Fibroblast of skin of right quadriceps (primary cell): ENCODE measurements at places on chromosomes 12 and 14.

- no peak for DNase-seq
Measured at GRCh38 chr14:67933266-67933665, 113.7 kb downstream of the RAD51B start.

DNA sequence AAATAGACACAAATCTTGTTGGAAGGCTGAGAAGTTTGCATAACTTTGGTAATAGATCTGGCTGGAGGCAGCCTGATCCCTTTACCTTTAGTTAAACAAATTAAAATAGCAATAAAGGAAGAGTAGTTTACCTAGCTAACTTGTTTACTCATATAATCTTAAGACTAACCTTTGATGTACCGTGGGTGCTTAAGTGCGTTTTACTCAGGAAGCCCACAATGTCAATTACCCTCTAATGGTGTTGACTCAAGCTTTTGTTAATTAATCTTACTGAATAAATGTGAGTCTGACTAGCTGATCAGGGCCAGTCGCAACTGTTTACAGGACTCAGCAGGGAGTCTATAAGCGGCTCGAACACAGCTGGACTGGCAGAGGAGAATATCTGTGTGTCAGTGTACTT, 51.5 kb downstream of the FAR2 start:
- no peak for DNase-seq

DNA sequence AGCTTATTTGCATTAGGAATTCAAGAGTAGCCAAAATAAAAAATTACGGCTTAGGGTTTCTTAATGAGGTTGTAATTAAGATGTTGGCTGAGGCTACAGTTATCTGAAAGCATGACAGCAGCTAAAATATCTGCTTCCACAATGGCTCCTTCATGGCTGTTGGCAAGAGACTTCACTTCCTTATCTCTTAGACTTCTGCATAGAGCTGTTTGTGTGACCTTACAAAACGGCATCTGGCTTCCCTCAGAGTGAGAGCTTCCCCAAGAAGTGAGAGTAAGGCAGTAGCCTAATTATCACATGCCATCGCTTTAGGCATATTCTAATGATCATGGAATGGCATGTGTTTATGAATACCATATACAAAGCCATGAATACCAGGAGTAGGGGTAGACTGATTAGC, 57.6 kb downstream of the CCDC59 start:
- DNase-seq = no peak

- DNase-seq = peak; percentile 44
Measured at GRCh38 chr14:71235875-71236274, 328.6 kb downstream of the PCNX1 start.

DNA sequence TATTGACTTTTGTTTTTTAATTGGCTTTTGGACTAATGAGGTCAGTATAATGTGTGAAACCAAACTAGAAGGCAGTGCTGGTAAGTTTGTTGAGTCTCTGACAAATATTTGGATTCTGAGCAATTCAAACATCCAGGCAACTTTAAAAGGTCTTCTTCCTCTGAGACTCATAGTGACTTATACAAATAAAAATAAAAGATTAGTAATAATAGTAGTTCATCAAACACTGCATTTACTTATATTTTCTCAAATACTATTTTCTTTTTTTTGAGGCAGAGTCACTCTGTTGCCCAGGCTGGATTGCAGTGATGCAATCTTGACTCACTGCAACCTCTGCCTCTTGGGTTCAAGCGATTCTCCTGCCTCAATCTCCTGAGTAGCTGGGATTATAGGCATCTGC, 337.9 kb downstream of the DAD1 start:
- no peak for DNase-seq

DNA sequence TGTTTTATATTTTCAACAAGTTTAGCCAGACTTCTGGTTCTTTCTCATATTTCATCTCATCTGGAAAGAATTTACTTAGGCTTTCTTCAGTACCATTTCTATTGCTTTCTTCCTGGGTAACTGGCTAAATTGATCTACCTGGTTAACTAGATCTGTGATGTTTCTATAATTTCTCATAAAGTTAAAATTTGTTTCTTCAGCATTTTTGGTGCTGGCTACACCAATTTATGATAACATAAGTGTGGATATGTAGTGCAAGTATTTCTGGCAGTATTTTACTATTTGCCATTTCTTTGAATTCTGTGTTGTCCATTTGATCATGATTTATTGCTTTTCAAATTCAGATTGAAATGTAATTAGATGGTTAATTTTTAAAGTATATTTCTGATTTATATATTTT, 25.9 kb downstream of the ARHGAP5 start:
- no peak for DNase-seq

DNA sequence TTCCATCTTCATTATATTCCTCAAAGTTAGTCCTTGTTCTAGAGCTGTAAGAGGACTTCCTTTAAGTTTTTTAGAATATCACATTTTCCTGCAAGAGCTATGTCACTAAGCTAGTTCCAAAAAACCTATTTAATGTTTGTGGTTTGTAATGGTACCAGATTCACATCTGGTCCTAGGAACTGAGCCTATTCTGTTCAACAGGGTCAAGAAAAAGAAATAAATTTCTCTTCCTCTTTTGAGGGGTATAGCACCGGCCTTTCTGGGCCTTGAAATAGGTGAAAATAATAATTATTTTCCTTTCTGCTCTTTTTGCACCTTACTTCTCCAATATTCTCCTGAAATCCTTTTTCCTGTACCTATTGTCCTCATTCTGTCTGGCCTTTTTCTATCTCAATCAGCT, 3.6 kb upstream of the STXBP6 start:
- no peak for DNase-seq

- DNase-seq = no peak
Measured at GRCh38 chr14:100348253-100348729, 25.2 kb downstream of the SLC25A47 start.

GRCh38 chr12:95257541-95257940, 39.9 kb downstream of the VEZT start:
- DNase-seq = no peak

DNA sequence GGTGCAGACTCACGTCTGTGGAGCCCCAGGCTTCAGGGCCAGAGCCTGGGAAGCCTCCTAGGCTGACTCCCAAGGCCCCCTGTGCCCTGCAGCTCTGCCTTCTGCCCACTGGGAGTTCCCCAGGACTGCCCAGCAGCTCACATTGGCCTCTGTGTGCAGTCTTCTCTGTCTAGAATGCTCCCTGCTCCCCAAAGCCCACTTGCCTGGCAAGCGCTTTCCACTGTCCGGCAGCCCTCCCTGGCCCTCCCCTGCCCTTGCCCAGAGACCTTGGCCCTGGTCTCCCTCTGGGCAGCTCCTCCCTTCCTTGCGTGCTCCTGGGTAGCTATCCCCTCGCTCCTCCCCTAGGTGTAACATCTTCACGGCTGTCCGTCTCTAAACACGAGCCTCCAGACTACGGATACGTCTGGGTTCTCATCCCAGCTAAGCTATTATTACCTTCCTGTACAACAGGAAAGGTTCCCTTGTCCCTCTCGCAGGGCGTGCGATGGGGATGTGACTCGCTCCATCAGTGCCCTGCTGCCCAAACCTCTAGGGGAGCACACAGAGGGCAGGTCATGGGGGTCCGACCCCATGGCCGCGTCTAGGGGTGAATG, 325.5 kb upstream of the RTL1 start:
- no peak for DNase-seq

DNA sequence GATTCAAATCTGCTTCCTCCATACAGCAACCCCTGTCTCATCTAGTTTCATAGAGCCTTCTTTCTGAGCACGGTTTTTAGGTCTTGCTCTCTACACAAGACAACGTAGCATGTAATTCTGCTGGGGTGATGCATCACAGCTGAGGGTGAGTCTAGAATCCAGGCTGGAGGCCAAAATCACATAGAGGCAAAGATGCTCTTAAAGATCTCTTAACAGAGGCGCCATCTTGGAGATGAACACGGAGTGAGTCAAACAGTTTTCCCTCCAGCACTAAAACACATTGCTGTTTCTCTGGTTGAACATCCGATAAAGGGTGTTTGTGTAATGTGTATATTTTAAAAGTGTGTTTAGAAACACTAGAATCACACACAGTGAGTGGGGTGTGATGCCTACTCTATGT, 78.9 kb downstream of the NOS1 start:
- no peak for DNase-seq

DNA sequence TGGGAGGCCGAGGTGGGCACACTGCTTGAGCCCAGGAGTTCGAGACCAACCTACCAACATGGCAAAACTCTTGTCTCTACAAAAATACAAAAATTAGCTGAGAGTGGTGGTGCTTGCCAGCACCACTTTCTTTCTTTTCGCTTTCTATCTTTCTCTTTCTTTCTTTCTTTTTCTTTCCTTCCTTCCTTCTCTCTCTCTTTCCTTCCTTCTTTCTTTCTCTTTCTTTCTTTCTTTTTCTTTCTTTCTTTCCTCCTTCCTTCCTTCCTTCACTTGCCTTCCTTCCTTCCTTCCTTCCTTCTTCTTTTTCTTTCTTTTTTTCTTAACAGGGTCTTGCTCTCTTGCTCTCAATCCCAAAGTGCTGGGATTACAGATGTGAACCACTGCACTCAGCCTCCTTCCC, 66.8 kb downstream of the HSD17B6 start:
- no peak for DNase-seq

GRCh38 chr12:107503887-107504885, 181.4 kb upstream of the PWP1 start:
- DNase-seq = no peak

- no peak for DNase-seq
Measured at GRCh38 chr14:66074537-66074936, 411.6 kb upstream of the CCDC196 start.

GRCh38 chr14:89755816-89756215, 198.7 kb downstream of the EFCAB11 start:
- DNase-seq = no peak

DNA sequence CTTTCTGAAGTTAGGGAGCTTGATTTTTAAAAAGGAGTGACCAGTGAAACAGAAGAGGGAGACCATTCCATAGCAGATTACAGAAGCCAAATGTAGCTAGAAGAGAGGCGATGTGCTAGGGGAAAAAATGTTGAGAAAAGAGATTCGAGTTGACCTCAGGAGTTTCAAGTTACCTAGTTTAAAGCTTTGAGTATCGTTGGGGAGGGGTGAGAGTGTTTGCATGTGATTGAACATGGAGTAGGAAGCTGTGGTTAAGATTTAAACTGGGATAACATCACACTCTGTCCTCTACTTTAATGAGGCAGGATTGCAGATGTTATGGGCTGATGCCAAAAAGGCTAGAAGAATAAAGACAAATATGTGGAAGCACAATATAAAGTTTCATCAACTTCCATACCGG, 3.7 kb downstream of the LETMD1 start:
- no peak for DNase-seq

DNA sequence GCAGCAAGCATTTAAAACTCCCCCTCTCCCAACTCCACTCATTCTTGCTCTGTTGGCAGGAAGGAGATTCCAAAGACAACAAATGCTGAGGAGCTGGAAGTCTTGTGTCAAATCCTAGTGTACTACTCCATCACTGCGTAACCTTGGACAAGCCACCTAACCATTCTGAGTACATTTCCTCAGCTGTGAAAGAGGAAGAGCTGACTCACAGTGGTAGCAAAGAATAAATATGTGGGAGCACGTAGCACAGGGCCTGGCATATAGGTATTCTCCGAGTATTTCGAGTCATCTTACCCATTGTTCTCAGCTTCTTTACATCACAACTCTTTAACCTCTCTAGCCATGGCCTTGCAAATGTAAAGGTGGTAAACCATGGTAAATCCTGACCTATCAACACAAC, 28.7 kb downstream of the EGLN3 start:
- DNase-seq = no peak

GRCh38 chr14:24630872-24631477, 3.0 kb downstream of the GZMB start:
- DNase-seq = peak; percentile 22

- no peak for DNase-seq
Measured at GRCh38 chr14:20935303-20935984, 19.8 kb upstream of the RNASE2 start.

DNA sequence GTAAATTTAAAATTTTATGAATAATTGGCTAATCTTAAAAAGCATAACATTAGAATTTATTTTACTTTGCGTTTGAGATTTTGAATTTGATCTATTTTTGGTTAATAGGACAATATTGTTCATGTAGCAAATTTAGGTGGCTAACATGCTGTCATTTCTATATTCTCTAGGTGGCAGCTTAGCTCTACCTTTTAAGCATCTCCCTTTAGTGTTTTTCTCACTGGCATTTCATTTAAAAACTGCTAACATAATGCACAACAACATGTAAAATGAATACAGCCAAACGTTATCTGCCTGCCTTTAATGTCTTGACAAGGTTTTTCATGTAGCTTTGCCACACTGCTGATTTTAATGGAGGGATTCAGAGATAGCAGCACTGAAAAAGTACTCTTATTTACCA, 272.4 kb upstream of the FBXO33 start:
- DNase-seq = no peak

DNA sequence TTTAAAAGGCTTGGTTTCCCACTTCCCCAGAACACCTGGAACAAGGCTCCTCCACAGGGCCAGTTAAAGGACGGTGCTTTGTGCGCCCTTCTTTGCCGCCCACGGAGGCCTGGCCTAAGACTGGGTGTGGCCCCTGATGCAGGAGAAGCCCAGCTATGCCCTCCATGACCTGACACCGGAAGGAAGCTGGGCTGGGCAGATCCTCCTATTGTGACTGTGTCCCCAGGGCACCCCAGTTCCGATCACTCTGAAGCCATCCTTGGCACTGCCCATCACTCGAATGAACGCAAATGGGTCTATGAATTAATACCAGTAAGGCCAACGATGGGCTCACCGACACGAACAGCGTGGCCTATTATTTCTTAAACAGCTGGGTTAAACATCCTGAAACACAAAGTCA, 42.6 kb downstream of the FBXO21 start:
- DNase-seq = no peak

GRCh38 chr12:131279281-131279921, 325.7 kb downstream of the ADGRD1 start:
- no peak for DNase-seq

GRCh38 chr12:7514416-7514815, 10.8 kb upstream of the CD163 start:
- no peak for DNase-seq

GRCh38 chr12:98319716-98320425, 195.5 kb upstream of the TMPO start:
- no peak for DNase-seq

DNA sequence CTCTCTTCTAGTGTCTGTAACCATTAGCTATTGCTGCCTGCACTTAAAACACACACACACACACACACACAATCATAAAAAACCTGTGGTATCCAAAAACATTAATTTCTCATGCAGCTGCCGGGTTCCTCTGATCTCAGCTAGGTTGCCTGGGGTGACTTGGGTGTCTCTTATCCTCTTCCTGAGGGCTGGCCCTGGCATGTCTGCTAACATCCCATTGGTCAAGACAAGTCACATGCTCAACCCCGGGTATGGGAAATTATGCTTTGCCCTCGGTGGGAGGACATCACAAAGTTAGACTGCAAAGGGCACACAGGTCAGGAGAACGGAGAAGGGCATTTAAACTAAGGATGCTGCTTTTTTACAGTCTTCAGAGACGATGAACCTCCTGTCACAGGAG, 55.7 kb downstream of the TRPV4 start:
- peak; percentile 8 for DNase-seq

- peak; percentile 82 for DNase-seq
Measured at GRCh38 chr12:58491306-58491705, 429.0 kb downstream of the LRIG3 start.

GRCh38 chr12:19189522-19189921, 60.0 kb downstream of the PLEKHA5 start:
- peak; percentile 5 for DNase-seq

- no peak for DNase-seq
Measured at GRCh38 chr12:108373111-108373510, 34.0 kb upstream of the CMKLR1 start.

GRCh38 chr12:109445191-109445609, 31.9 kb downstream of the KCTD10 start:
- peak; percentile 29 for DNase-seq
